ENCODE measurements at places on chromosomes 2 and 18.

GRCh38 chr2:70202236-70202806 is 11.5 kb upstream of the C2orf42 start:
- DNase-seq: no peak

GRCh38 chr2:127535918-127536317 is 435 bp downstream of the MYO7B start:
- no peak for DNase-seq

DNA sequence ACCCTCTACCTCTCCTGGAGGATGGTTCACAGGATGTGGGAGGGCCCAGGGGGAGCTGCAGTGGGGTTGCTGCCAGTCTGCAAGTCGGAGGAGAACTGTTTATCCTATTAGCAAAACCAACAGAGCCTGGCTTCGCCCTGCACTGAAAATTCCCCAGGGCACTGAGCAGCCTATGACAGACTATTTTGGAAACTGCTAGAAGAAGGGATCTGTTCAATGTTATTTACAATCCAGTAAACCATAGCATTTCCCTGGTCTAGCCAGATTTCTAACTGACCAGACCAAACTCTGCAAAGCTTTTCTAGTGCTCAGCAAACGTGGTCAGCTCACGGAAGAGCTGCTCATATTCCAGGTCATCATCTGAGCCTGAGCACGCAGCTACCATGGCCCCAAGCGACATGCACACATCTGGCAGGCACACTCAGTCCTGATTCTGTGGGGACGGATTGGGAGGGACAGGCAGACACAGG is 64.8 kb upstream of the PID1 start:
- no peak for DNase-seq

DNA sequence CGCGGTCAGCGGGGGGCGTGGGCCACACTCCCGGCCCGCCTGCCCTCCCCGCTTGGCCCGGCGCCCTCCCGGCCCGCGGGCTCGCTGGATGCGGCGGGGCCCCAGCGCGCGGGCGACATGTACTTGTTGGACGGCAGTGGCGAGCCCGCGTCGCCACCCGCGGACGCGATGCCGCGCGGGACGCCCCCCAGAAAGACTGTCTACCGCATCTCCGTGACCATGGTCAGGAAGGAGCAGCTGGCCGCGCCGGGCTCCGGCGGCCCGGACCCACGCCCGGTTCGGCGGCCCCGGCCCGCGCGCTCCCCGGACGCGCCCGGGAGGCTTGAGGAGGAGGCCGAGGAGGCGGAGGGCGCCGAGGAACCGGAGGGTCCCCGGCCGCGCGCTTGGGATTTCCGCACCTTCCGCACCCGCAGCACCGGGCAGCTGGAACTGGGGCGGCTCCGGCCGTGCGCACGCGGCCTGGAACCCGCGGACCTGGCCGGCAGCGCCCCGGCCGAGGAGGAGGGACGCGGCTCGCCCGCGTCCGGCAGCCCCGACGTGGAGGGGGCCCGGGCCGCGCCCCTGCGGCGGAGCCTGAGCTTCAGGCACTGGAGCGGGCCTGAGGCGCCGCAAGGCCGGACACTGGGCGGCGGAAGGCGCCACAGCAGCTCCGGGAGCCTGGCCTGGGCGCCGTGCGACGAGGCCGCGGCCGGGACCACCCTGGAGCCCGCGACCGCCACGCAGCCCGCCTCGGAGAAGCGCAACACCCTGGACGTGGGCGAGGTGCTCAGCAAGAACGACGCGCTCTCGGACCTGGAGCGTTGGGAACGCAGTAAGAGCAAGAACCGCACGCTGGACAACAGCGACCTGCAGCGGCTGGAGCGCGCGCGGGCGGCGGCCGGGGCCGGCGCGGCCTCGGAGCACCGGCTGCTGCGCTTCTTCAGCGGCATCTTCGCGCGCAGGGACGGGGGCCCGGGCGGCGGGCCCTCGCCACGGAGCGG is 176.4 kb downstream of the AGAP1 start:
- no peak for DNase-seq

- no peak for DNase-seq
These were observed 78.0 kb downstream of the MARCHF4 start for GRCh38 chr2:216294305-216294704.

DNA sequence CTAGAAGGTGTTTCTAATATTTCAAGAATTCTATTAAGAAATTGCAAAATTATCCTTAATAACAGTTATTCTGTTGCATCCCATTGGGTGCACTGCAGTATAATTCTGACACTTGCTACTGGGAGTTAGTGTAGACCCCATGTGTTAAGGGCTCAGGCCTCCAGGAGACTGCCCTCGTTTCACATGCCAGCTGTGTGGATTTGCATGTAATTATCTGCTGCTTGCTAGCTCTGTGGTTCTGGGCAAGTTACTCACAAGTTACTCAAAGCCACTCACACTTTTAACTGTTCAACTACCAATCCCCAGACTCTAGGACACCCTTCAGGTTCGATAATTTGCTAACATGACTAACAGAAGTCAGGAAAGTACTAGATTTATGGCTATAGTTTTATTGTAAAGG is 38.6 kb downstream of the ST6GAL2 start:
- no peak for DNase-seq

- DNase-seq: no peak
These were observed 677.7 kb downstream of the DCDC2C start for GRCh38 chr2:4381049-4381448.

- no peak for DNase-seq
These were observed 42.1 kb upstream of the EHBP1 start for GRCh38 chr2:62663411-62663810.

GRCh38 chr18:77990131-77990530 is 740.5 kb downstream of the GALR1 start:
- no peak for DNase-seq

GRCh38 chr2:223467196-223467595 is 135.0 kb downstream of the SCG2 start:
- DNase-seq: no peak

DNA sequence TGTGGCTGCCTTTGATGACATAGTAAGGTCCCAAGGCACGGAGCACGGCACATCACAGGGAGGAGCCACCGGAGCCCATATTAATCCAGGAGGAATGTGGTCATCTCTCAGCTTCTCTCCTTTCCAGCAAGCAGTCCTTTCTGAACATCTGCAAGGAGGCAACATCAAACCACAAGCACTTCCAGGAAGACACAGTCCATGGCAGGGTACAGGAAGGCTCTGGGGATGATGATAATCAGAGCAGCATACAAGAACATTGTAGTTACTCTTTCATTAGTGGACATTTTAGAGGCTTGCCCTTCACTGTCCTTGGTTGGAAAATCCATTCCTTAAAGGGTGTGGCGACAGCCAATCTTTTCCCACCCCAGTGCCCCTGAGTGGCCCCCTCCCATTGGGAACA is 31.1 kb downstream of the YPEL5 start:
- no peak for DNase-seq

DNA sequence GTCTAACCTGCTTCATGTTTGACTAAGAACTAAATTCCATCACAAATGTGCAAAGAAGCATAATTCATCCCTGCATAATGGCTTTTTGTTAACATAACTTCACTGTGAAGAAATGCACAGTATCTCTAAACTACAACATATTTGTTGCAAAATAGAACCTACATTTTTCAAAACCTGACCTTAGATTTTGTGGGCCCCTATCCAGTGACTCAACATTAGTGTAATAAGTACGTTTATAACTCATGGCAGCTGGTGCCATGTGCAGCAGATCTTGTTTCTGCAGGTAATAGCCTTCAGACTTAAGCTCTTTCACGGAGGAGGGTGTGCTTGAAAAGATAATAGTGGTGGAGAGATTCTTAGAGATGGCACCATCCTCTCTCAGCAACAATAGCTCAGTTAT is 28.6 kb upstream of the VWC2L start:
- no peak for DNase-seq

- no peak for DNase-seq
These were observed 68.6 kb downstream of the LPIN1 start for GRCh38 chr2:11814979-11815510.

GRCh38 chr18:3263132-3263700 is 1.3 kb downstream of the MYL12B start:
- no peak for DNase-seq

GRCh38 chr2:198054299-198054698 is 249.9 kb downstream of the PLCL1 start:
- DNase-seq: peak; percentile 15

DNA sequence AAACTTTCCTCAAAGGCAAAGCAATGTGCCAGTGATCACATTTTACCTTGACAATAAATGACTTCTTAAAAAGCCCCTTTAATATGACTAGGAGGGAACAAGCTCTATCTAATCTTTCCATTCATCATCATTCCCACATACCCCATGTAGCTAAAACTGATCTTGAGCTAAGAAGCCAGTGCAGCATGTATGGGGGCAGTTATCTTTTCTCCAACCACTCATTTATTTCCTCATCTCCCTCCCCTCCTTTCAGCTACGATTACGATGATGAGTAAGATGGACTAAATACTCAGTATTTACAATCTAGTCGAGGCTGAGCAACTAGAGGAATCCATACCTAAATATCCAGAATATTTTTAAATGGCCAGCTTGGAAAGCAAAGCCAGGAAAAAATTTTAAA is 35.5 kb downstream of the PNO1 start:
- no peak for DNase-seq

DNA sequence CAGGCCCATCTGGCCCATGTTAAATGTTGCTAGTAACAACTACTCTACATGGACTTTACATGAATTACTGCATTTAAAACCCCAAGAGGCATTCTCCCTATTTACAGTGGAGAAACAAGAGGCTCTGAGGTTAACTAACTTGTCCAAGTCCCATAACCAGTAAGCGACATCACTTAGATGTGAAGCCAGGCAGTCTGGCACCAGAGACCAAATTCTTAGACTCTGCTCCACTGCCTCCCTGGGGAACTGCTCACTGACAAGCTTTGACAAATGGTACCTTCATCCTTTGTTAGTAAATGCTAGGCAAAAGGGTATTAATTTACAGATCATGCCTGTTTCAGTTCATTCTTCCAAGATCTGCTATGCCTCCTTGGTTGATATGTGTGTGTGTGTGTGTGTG is 124.8 kb downstream of the AFF3 start:
- no peak for DNase-seq

DNA sequence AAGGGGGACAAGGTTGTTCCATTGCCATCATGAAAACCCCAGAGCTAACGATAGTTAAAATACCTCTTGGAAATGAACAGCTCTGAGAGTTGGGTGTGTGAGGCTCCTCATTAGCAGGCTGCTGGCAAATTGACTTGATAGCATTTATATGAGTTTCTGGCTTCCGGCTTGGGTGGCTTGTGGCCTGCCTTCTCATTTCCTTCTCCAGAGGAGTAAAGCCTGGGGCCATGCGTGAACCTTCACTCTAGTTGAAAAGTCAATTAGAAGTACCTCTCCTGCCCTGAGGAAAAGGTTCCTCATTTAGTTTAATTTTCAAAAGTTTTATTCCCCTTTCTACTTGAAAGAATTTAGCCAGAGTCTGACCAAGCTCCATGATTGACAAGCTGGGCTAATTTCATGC is 67.1 kb downstream of the MGAT5 start:
- DNase-seq: peak; percentile 50

DNA sequence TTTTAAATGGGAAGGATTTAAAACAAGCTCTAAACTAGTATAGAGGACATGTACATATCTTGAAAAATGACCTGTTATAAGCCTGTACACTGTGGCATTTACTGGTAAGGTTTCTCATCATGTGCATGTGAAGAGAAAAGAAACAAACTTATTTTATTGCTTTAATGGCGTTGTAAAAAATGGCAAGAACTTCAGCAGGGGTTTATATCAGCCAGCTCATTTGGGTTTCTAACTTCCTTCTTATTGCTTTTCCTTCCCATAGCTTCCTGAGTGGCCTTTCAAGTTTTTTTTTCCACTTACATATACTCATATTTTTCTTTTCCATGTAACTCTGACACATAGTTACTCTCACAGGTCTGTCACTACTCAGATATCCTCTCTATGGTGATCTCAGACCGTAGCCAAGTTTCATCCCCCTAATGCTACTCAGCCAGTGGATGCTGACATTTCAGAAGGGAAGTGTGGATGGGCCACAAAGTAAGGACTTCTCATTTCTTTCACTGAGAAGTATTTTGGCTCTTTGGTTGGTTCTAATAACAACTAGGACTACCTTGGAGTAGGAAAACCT is 198.2 kb downstream of the PARD3B start:
- DNase-seq: no peak

- DNase-seq: no peak
These were observed 225.9 kb upstream of the CHST9 start for GRCh38 chr18:27411013-27411412.

DNA sequence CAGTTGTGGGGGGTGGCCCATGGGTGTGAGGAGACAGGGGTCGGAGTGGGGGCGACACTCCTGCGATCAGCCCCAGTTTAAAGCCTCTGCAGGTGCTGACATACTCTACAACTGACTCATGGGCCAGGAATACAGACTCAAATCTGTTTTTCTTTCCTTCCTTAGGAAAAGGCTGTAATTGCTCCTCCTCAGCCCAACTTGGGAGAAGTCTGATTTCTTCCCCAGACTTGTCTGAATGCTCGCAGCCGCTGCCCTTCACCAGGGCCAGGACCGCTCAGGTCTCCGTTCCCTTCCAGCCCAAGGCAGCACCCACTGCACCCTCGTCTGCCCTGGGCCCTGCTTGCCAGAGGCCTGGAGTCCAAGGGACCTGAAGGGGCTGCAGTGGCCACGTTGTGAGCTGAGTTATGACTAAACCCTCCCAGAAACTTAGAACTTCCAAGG is 41.3 kb downstream of the RHOB start:
- DNase-seq: no peak

DNA sequence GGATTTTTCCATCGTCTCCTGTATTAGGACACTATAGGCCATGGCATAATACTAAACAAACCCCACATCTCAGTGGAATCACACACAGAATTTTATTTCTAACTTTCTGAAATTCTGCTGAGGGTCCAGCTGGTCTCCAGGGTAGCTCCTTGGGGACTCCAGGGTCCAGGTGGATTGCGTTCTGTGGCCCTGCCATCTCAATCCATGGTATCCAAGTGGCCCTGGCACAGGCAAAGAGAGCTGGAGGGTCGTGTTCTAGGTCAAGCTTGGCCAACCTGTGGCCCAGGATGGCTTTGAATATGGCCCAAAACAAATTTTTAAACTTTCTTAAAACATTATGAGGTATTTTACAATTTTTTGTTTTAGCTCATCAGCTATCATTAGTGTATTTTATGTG is 134.6 kb downstream of the CTIF start:
- no peak for DNase-seq

DNA sequence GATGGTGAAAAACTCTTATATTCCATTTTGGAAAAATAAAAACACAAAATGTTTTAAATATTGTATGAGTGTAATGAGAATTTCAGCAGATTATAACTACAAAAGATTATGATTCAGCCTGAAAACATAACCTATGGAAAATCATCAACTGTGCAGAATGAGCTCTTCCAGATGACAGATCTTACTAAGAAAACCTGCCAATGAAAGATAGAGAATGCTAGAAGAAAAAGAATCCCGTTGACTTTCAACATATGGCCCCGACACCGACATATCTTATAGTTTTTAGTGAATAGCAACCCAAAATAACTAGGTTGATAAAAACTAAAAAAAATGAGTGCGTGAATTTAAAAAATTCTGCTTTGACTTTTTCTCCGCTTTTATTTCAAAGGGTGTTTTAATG is 178.0 kb downstream of the BABAM2 start:
- DNase-seq: no peak

- DNase-seq: no peak
These were observed 67.9 kb upstream of the SLC25A52 start for GRCh38 chr18:31828613-31829012.

All from CD4-positive, alpha-beta T cell treated with Interleukin-4 for 4 hours (primary cell).